Foreskin keratinocyte (primary cell): ENCODE measurements at places on chromosomes 1 and 21. TPM values are rescaled to one million over a fixed set of nuclear protein-coding genes. Genes with fewer than 3 reads are reported as not detected.

DNA sequence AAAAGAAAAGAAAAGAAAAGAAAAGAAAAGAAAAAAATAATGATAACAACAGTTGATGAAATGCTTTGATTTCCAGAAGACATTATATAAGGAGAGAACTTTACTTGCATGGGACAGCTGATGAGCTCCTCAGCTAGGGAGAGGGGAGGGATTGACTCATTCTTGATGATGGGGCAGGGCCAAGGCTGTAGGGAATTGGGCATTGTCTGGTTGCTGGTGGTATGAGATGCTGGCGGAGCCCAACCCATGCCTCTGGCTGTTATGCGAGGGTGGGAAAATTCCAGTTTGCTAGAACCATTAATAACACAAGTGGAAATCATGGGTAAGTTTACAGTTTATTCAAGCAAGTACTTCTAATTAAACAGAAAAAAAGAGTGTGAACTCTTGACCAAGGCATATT lies 36.0 kb upstream of the KIF26B start:
- no peak for DNase-seq

GRCh38 chr1:223135176-223135942 lies 7.7 kb downstream of the TLR5 start:
- no peak for DNase-seq

- DNase-seq: no peak
These were observed 52.5 kb upstream of the BOLA1 start for GRCh38 chr1:149846593-149847466.

- DNase-seq: peak; percentile 73
These were observed 49.7 kb upstream of the MACF1 start for GRCh38 chr1:39154553-39155421.

DNA sequence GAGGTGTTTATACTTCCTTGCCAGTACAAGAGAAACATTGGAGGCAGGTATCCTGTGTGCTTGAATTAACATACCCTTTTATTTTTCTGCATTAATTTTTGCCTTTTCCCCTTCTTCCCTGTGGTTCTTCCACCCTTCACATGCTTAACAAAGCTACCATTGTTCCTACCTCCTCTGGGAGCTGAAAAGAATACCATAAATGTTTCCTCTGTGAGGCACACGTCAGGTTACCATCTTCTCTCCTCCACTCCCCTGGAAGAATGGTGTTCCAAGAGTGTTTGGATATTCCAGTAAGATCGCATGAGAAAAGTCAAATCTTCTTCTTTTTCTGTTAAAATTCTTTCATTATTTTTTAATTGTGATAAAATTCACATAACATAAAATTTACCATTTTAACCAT lies 74.6 kb upstream of the MARK1 start:
- no peak for DNase-seq

GRCh38 chr1:202315576-202316168 lies 26.1 kb downstream of the UBE2T start:
- DNase-seq: peak; percentile 15

DNA sequence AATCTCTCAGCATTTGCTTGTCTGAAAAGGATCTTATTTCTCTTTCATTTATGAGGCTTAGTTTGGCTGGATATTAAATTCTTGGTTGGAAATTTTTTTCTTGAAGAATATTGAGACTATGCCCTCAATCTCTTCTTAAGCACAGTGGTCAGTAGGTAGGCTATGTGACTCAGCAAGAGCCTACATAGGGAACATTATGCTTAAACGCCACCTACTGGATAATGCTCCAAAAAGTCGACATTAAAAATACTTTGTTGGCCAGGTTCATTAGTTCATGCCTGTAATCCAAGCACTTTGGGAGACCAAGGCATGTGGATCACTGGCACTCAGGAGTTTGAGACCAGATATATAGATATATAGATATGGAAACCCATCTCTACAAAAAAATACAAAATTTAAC lies 678.0 kb upstream of the USP24 start:
- peak; percentile 50 for DNase-seq

- no peak for DNase-seq
These were observed 135.1 kb upstream of the F3 start for GRCh38 chr1:94676686-94677085.

PGLYRP3 gene
- 0.06 TPM in 1 of 2 replicates, not detected in the other for polyA plus RNA-seq

LRRC7 gene
- not detected in 2 replicates for polyA plus RNA-seq

GRCh38 chr1:233326319-233326718 lies 1.2 kb upstream of the MAP3K21 start:
- no peak for DNase-seq

UBXN10 gene
- polyA plus RNA-seq: 0.03 and 0.06 TPM in 2 replicates

GRCh38 chr1:109881906-109882287 lies 28.8 kb upstream of the CSF1 start:
- DNase-seq: no peak

DNA sequence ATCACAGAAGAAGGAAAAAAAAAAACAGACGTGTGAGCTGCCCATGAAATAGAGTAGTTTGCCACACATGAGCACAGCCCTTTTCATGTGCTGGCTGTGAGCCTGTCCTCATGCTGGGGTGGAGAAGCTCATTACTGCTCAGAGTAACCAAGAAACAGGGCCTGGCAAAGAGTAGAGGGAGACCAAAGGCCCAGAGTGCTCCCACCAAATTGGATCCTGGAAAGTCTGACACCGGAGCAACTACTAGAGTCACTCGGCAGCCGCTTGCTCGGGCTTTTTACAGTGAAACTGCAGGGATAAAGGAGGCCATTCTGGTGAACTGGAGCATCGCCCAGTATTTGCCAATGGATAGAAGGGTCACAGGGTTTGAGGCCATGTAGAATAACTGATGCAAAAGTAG lies 64.4 kb upstream of the BARHL2 start:
- no peak for DNase-seq

- DNase-seq: peak; percentile 56
These were observed 30.5 kb downstream of the IFI16 start for GRCh38 chr1:159040206-159040605.

CDC73 gene
- polyA plus RNA-seq: 14.5 and 16.0 TPM in 2 replicates

- no peak for DNase-seq
These were observed 247.0 kb downstream of the RERE start for GRCh38 chr1:8570465-8570864.

- DNase-seq: no peak
These were observed 55.1 kb downstream of the OVGP1 start for GRCh38 chr1:111372336-111372965.

- DNase-seq: no peak
These were observed 83.4 kb downstream of the USP24 start for GRCh38 chr1:55131801-55132200.

TAGLN2 gene
- 928 and 982 TPM in 2 replicates for polyA plus RNA-seq

DNA sequence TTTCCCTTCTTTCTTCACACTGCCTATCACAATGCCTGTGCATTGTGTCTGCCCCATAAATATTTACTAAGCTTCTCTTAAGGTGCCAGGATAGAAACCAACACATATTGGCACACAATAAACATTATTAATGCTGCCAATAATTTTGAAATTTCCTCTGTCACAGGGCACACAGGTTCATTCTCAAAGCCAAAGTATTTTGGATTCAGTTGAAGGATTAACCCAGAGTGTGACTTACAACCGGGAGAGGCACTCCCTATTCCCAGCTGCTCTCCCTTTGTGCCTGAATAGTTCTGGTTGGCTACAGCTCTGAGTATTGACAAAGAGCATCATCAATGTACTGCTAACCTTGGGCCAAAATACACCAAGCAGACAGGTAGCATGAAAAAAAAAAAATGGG lies 46.6 kb upstream of the ATP1A1 start:
- no peak for DNase-seq

- no peak for DNase-seq
These were observed 6.3 kb downstream of the FHL3 start for GRCh38 chr1:37998913-37999429.

GRCh38 chr1:244861683-244862082 lies 2.7 kb downstream of the HNRNPU start:
- DNase-seq: no peak

GRCh38 chr1:196557797-196558196 lies 50.4 kb downstream of the KCNT2 start:
- peak; percentile 6 for DNase-seq

DNA sequence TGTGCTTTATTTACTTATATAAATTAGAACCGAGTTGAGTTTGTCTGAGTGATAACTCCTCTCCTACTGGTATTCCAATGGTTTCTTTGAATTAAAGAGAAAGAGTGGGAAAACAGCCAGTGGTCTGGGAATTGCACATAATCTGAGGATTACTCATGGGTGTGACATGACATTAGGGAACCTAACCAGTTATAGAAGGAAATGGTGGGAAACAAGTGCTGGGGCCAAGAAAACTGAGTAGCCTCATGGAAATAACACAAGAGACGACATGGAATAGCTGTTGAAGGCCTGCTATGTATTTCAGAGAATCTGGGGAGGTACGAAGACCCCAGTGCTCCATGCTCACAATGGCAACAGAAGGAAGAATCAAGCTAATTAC lies 41.8 kb upstream of the LRRC52 start:
- DNase-seq: no peak

LRRC53 gene
- not detected in 2 replicates for polyA plus RNA-seq

TNFRSF9 gene
- polyA plus RNA-seq: 0.01 TPM in 1 of 2 replicates, not detected in the other

MAP10 gene
- 0.28 and 0.30 TPM in 2 replicates for polyA plus RNA-seq

GRCh38 chr1:15740924-15741850 lies 1.1 kb upstream of the TMEM82 start:
- DNase-seq: peak; percentile 22

GABPB2 gene
- polyA plus RNA-seq: 4.1 and 4.9 TPM in 2 replicates

KCNK1 gene
- 9.3 and 11.4 TPM in 2 replicates for polyA plus RNA-seq

- no peak for DNase-seq
These were observed 218.5 kb downstream of the GPR52 start for GRCh38 chr1:174666248-174666647.

OSCP1 gene
- 4.9 TPM in 2 replicates for polyA plus RNA-seq

NMNAT2 gene
- polyA plus RNA-seq: 0.09 and 0.10 TPM in 2 replicates

- DNase-seq: no peak
These were observed 132.6 kb upstream of the ETV3 start for GRCh38 chr1:157270705-157271274.

- no peak for DNase-seq
These were observed 13.8 kb downstream of the SLC35E2B start for GRCh38 chr1:1678581-1679380.

PROK1 gene
- not detected in 2 replicates for polyA plus RNA-seq

DNA sequence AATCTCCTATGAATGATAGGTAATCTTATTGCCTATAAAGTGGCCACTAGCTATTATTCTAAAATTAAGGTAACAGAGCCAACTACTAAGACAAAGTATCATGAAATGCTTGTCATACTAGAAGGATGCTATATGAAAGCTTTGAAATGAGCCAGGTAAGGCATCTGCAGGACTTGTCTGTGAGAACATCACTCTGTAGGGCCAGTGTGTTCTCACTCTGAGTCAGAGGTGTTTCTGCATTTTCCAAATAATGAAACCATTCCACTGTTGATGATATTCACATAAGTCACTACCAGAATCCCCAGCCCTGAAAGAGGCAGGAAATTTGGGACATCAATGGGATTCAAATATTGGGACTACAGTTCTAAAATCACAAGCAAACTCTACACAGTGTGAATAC lies 25.8 kb upstream of the GBP5 start:
- DNase-seq: peak; percentile 51

DSCAM gene
- polyA plus RNA-seq: 1.5 and 1.7 TPM in 2 replicates

DNA sequence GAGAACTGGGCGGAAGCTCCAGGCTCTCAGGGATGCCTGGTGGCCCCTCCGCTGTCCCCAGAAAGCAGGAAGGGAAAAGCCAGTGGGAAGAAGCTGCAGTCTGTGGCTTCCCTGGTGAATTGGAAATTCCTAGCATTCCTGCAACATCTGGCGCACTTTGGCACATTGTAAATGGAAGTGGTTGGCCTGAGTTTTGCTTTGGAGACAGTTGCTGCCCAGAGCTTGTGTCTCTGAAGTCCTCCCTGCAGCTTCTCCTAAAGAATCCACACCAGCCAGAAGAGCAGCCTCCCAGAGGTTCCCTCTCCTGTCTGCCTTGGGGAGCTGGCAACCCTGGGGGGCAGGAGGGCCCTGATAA lies 48.2 kb downstream of the ARHGEF10L start:
- peak; percentile 52 for DNase-seq

DNA sequence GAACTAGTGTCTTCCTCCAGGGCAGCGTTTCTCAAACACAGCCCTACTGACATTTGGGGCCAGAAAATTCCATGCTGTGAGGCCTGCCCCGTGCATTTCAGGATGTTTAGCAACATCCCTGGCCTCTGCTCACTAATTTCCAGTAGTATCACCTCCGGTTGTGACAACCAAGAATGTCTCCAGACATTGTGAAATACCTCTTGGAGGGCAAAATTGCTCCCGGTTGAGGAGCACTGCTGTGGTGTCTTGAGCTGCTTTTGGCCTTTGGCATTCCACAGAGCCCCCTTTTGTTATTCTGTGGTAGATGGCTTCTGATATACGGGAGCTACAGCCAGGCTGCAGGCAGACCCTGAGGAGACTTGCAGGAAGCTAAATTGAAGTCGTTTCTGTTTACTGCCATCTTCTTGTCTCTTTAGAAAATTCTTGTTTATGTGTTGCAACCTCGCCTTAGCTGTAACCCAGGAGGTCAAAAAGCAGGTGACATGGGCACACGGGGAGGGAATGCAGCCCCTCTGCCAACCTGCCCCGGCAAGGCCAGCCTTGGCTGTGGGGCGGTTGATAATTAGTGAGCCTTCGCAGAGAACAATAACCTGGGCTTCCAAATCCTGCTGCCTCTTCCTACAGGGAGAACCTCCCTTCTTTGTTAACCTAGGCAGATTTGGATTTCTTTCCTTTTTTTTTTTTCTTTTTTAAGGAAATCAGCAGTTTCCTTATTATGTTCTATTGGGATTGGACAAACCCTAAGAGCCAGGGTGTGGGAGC lies 74.7 kb upstream of the AKT3 start:
- no peak for DNase-seq

DNA sequence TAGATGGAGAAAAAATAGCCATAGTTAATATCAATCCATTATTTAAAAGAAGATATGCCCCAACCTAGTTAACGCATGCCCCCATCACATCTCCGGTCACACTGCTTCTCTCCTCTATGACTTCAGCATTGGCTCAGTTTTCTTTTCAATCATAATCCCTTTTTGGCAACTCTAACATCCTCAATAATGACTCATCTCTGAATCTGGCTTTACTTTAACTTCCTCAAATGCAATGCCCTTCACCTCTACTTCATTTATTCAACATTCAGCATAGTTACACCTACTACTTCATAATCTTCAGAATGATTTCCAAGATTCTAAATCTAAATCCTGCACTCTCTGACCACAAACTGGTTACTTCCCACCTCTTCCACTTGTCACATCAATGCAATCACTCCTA lies 417.3 kb downstream of the USH2A start:
- no peak for DNase-seq

MX2 gene
- polyA plus RNA-seq: 10.1 and 25.7 TPM in 2 replicates

- DNase-seq: peak; percentile 79
These were observed 73.4 kb downstream of the UCK2 start for GRCh38 chr1:165900576-165901380.

DNA sequence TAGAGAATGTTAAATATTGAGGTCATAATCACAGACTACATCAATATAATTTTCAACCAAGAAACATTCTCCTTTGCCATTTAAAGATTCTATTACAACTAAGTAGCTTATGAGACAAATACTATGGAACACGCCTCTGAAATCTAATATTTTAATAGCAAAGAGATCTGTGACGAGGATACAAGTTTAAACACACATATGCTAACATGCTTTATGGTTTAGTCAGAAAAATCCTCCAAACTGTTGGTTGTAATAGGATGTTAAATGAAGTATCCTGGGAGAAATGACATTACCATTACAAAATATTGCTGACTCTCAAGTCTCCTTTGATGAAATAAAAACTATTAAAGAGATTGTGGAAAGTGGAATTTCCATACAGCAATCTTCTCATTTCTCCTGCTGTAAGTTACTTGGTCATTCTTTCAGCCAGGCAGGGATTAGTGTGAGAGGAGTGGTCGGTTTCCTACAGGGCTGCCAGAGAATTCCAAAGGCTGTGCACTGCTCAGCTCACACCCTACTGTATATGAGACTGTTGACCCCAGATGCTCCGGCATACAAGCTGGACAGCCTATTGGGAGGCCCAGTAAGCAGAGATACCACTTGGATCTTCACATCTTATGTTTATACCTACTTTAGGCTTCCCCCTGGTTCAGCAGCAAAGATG lies 26.6 kb downstream of the SCYL3 start:
- DNase-seq: no peak
